Activated CD4-positive, alpha-beta memory T cell treated with anti-CD3 and anti-CD28 coated beads, Interleukin-2, amount 10 ng/mL, durations not matched to agents 7 days and 5 days (primary cell): ENCODE measurements at places on chromosomes 3 and 15. TPM values are rescaled to one million over a fixed set of nuclear protein-coding genes. Genes with fewer than 3 reads are reported as not detected.

DNA sequence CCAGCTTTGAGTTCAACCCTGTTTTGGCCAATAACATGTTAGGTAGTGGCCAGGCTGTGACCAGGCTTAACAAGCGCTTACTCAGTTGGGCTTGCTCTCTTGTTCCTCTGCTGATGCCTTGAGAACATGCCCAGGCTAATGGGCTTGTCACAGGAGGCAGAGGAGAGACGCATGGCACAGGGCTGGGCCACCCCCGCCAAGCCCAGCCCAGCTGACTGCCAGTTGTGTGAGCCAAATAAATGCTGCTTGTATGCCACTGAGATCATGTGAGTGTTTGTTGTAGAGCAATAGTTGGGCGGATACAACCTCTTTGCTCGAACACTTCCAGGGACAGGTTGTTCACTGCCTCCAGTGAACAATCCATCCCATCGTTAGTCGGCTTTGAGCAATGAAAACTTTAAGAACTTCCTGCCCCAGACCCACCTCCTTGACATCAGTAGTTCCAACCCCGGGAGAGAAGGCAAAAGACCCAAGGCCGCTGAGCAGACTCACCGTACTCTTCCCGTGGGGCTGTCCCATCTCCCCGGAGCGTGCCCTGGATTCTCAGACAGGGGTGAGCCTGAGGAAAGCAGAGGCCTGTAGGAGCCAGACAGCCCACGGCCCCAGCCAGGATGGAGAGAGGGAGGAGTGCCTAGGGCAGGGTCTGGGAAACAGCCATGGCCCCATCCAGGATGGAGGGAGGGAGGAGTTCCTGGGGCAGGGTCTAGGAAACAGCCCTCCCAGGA is 4.1 kb downstream of the PLA2G4F start:
- no peak overlapping the region for H3K27ac ChIP-seq
- DNase-seq = no peak
- H3K27me3 ChIP-seq = no peaks in the 10 kb centered on the region
- no peaks in the 10 kb centered on the region for H3K4me1 ChIP-seq

DNA sequence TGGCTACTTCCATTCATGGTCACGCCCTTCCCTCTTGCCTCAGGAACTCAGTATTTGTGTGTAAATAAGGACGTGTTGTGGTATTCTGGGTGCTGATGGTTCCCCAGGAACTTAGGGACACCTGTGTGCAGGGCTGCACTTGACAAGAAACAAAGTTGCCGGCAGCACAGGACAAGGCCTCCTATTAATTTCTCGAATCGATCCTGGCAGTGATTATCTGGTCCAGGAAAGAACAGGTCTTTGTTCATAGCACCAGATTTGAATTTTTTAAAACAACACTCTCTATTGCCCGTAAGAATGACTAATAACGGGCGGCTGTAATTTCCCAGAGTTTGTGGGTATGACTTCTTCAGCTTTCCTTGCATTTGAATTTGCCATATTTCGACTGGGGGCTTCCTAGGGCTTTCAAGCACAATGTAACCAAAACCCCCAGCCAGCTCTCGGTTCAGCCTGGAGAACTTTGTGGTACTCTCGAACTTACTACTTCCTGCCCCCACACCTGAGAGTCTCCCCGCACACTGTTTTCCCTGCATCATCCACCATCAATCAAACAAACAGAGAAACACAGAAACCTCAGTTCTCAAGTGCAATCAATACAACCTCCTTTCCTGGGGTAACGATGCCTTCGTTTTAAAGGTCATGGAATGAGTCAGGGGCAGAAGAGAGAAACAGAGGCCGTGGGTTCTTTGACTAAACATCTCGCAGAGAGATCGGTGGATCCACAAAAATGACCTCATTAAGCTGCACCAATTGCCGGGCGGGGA is 241.7 kb upstream of the ICE2 start:
- peaks cover 4% of the 10 kb centered on the region for H3K36me3 ChIP-seq
- DNase-seq = peak; percentile 46
- H3K4me3 ChIP-seq = peak overlapping the region; percentile 48

GRCh38 chr15:51403072-51403878 is 61.8 kb downstream of the GLDN start:
- no peak for DNase-seq
- no peak overlapping the region for H3K4me3 ChIP-seq
- H3K36me3 ChIP-seq = no peaks in the 10 kb centered on the region
- H3K27ac ChIP-seq = no peak overlapping the region
- no peaks in the 10 kb centered on the region for H3K4me1 ChIP-seq

Gene LXN
- 10.3 TPM for total RNA-seq

Gene SLC51A
- not detected for total RNA-seq
